ENCODE measurements at places on chromosomes 6 and 20. TPM values are rescaled to one million over a fixed set of nuclear protein-coding genes. Genes with fewer than 3 reads are reported as not detected.

The ZNF76 gene
- total RNA-seq = 32.5 TPM

The BPIFA1 gene
- 59.6 TPM for total RNA-seq

The CD164 gene
- 255 TPM for total RNA-seq

The XKR7 gene
- total RNA-seq = 0.12 TPM

The CEBPB gene
- 296 TPM for total RNA-seq

The IMPG1 gene
- total RNA-seq = not detected

The CD93 gene
- 133 TPM for total RNA-seq

The GMPR gene
- total RNA-seq = 8.6 TPM

The OR2B6 gene
- not detected for total RNA-seq

The SALL4 gene
- total RNA-seq = 3.8 TPM

The LPIN3 gene
- total RNA-seq = 9.2 TPM

The PRDM13 gene
- not detected for total RNA-seq

The SYNDIG1 gene
- total RNA-seq = 0.98 TPM

The SLCO4A1 gene
- total RNA-seq = 49.6 TPM

The PI3 gene
- total RNA-seq = 90.4 TPM

The PLG gene
- total RNA-seq = 1.7 TPM

The RNASET2 gene
- 68.4 TPM for total RNA-seq
